Activated T-cell treated with anti-CD3 and anti-CD28 coated beads, Interleukin-2, amount 50 U/mL, for 24 hours (primary cell): ENCODE measurements at places on chromosomes 2 and 18.

DNA sequence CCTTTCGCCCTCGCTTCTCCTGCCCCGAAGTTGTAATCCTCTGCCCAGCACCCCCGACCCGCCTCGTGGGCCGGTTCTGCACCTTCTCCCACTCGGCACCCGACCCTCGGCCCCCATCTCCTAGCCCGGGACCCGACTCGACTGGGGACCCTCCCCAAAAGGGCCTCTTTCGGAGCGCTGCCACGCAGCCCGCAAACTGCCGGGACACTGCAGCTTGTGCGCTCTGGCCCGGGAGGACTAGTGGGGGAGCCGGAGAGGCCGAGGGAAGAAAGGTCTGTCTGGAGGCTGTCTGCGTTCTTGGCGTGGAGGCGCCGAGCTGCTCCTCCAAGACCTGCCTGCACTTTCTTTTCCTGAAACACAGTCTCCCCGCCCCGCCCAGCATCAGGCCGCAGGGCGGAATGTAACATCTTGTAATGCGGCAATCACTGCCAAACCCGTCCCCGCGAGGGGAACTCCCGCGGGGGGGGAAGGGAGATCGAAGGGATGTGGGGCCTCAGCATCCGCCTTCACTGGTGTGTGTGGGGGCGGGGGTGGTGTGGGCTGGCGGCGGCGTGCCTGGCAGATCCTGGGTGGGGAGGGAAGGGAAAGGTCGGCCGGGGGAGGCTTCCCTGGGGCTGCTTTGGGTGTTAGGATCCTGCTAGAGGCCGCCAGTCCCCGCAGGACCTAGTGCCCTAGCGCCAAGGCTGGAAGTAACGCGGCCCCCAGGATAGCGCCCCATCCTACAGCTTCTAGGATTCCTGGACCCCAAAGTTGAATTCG, 7.4 kb downstream of the DLX2 start:
- peak; percentile 73 for DNase-seq

- no peak for DNase-seq
Measured at GRCh38 chr2:178418426-178418825, 32.5 kb downstream of the PRKRA start.

DNA sequence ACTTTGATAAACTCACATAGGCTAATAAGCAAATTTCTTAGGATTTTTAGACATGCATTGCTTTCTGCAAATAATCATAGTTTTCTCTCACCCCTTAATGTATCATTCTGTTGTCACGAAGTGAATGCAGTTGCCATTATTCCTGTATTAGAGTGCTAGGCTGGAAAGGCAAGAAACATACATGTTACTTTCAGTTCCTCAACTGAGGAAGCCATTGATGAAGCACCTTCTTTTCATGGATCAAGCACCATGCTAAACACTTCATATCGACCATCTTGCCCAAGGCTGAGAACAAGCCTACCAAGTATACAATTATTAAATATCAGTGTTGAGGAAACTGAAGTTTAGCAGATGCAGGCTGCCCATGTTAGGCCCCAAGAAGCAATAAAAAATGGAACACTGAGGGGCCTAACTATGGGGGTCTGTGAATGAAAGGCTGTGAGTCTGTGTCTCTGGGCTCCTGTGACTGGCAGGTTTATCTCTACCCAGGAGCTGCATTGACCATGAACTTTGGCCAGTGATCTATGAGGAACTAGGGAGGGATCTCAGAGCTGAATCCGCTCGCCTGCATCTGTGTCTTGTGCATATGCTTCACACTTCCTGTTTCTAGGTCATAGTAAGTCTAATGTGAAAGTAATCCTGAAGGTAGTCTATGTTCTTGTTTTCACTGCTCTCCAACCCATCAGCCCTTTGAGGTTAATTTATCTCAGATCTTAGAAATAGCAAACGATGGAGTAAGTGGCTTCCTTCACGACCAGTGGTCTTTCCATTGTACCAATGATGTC, 16.0 kb upstream of the TSPYL6 start:
- no peak for DNase-seq

DNA sequence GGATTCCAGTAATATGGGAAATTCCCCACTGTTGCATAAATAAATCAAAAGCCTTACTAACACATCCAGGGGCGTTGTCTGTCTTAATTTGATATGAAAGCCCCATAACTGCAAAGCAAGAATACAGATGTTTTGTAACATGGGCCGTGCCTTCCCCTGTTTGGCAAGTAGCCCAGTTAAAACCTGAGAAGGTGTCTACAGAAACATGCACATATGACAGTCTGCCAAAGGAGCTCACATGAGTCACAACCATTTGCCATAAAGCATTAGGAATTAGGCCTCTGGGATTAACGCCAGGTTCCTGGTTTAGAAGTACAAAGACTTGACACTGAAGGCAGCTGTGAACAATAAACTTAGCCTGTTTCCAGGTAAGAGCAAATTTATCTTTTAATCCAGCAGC, 43.1 kb upstream of the LONRF2 start:
- DNase-seq = no peak

- no peak for DNase-seq
Measured at GRCh38 chr2:134570676-134571075, 148.1 kb downstream of the TMEM163 start.

DNA sequence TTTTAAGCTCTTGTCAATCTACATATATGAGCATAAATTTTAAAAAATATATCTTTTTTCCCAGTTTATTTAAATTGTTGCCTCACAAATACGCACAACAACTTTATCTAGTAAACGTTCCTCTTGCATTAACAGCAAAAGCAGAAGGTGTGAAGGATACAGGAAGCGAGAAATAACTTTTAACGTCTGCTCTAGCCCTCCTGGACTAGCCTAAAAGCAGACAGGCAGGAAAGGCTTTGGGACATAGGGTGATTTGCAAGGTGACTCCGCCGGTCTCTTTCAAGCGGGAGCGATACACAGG, 434 bp upstream of the DUSP19 start:
- no peak for DNase-seq

GRCh38 chr2:30321466-30321865, 90.1 kb downstream of the LBH start:
- DNase-seq = no peak

- DNase-seq = no peak
Measured at GRCh38 chr2:241808721-241809382, at the start of gene NEU4. TSS of gene NEU4 (plus strand) at chr2:241809193. CDS start at chr2:241814485, 5,292 bp downstream.

GRCh38 chr18:24934258-24934932, 417.6 kb downstream of the ZNF521 start:
- no peak for DNase-seq

DNA sequence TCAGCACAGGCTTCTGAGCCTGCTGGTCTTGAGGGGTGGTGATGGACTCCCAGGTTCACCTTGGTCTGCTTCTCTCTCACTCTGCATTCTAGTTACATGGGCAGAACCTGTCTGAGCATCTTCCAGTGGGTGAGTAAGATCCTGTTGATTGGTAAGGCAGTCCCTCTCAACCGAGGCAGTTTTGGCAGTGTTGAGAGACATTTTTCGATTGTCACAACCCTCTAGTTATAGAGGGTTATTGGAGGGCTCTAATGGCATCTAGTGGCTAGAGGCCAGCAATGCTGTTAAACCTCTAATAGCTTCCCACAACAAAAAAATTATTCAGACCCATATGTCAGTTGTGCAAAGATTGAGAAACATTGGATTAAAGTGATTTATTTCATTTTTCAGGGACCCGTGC, 9.3 kb upstream of the MGAT5 start:
- DNase-seq = no peak

DNA sequence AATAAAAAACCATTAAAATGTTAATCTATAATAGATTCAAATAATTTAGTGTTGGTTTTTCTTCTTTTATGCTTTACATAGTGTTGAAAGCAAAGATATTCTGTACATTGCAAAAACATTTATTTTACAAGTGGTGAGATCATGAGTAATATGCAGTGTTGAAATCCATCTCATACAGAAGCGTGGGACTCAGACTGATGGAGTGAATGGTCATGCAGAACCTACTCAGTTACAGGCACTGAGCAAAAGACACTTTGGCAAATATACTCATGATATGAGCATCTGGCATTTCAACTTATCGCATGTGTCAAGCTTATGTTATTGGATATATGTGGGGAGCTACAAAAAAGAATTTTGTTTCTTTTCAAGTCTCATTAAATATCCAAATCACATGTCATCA, 620.2 kb upstream of the NETO1 start:
- DNase-seq = no peak

DNA sequence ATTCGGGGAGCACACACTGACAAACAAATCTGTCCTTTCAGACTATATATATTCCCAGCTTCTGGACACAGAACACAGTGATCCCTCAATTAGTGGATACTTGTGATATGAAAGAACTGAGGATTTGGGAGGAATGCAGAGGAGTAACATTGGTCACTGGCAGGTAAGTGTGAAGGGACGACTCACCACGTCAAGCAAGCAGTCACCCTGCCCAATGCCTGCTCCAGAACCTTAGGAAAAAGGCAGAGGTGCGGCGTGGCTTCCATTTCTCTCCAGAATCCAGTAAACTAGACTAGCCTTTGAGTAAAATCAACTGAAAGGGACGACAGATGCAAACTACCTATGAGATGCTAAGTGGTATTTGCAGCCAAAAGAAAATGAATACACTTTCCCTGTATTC, 1.1 kb downstream of the CCDC93 start:
- DNase-seq = no peak

GRCh38 chr2:229273723-229274338, 2.7 kb upstream of the PID1 start:
- no peak for DNase-seq

- no peak for DNase-seq
Measured at GRCh38 chr2:83112858-83113257, 1346.2 kb downstream of the SUCLG1 start.

GRCh38 chr2:174171686-174172445, 76.5 kb downstream of the OLA1 start:
- no peak for DNase-seq

- peak; percentile 48 for DNase-seq
Measured at GRCh38 chr2:54081574-54081973, 33.8 kb upstream of the ACYP2 start.

- DNase-seq = no peak
Measured at GRCh38 chr2:62149708-62150107, 46.2 kb upstream of the B3GNT2 start.

GRCh38 chr2:223835701-223836532, 1.5 kb downstream of the AP1S3 start:
- no peak for DNase-seq

- DNase-seq = no peak
Measured at GRCh38 chr18:3069671-3070433, 56.9 kb upstream of the LPIN2 start.

- DNase-seq = peak; percentile 20
Measured at GRCh38 chr18:76441668-76442412, 53.2 kb downstream of the ZNF516 start.

DNA sequence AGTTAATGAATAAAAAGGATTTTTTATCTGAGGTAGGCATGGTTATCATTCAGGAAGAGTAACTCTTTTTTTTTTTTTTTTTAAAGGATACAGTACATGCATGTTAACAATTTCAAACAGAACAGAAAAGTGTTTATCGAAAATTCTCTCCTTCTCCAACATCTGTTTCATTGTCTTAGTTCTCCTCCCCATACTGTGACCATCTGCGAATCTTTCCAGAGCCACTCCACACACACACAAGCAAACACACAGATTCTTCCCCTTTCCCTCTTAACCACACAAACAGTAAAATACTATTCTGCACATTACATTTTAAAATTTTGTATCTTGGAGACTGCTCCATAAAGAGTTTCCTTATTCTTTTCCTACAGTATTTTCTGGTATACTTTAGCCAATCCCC, 38.0 kb downstream of the NPC1 start:
- no peak for DNase-seq

DNA sequence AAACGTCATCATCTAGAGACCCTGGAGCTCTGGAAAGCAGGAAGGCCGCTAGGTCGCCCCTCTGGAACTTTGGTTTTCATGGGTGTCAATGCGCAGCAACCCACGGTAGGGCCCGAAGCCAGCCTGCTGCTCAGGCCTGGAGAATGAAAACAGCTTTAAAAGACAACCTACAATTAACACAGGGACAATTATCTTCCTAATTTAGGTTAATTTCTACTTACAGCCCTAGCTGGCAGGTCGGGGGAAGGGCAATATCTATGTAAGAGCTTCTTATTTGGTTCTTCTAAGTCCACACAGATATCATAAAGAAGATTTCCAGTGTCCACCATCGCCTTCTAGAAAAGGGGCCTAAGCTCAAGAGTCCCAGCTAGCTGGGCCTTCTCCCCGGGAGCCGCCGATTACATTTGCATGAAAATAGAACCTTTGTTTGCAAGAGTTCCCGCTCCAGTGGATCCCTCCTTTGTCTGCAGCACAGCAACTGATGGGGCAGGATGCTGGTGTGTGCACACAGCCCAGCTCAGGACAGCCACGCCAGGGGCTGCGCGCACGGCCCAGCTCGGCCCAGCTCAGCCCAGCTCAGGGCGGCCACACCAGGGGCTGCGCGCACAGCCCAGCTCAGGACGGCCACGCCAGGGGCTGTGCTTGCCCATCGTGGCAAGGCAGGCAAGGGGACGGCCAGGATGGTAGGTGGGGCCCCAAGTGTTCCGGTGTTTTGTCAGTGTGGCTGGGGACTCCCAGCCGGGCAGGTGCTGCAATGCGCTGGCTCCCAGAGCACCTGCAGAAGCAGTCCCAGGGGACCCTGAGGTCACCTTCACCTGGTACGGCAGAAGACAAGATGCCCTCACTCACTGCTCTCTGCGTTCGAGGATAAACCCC, 109.1 kb downstream of the HDAC4 start:
- DNase-seq = no peak

- DNase-seq = peak; percentile 77
Measured at GRCh38 chr2:7430869-7431641, 513.8 kb downstream of the RNF144A start.

GRCh38 chr2:88016960-88017779, 823 bp upstream of the RNU2-63P start:
- no peak for DNase-seq

DNA sequence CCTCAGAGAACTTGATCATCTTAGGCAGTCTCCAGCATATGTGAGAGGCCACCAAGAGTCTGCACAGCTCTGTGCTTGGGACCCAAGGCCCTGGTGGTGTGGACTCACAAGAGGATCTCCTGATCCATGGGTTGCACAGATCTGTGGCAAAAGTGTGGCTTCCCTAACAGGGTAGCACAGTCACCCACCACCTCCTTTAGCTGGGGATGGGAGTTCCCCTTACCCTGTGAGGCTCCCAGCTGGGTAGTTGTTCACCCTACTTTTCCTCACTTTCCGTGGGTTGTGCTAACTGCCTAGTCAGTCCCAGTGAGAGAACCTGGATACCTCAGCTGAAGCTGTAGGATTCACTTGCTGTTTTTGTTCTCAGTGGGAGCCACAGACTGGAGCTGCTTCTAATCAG, 123.7 kb downstream of the FTCDNL1 start:
- DNase-seq = no peak
